MCF 10A (cell line): ENCODE measurements at places on chromosomes 11 and 22.
A peak's percentile ranks its signal among the peaks of the same experiment; 100 is the strongest.

GRCh38 chr11:120601536-120601935 lies 90.0 kb downstream of the GRIK4 start:
- DNase-seq, result peak; percentile 25

GRCh38 chr11:78310500-78310909 lies 107.1 kb downstream of the GAB2 start:
- no peak for DNase-seq

GRCh38 chr11:95584180-95584579 lies 205.4 kb downstream of the FAM76B start:
- DNase-seq, result peak; percentile 8

DNA sequence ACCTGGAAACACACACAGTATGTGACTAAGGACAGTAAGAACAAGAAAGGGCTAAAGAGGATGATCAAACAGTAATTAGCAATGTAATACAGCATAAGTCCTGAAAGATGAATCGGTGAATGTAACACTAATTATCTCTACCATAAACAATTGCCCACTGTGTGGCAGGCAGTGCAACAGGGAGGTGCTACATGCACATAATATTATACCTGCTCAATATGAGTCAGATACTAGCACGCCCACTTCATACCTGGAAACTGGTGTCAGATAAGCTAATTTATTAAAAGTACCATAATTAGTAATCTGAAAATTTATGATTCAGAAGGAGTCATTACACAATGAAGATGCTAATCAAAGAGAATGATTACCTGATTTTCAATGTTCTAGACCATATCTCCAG lies 14.9 kb downstream of the CASP12 start:
- DNase-seq, result no peak

DNA sequence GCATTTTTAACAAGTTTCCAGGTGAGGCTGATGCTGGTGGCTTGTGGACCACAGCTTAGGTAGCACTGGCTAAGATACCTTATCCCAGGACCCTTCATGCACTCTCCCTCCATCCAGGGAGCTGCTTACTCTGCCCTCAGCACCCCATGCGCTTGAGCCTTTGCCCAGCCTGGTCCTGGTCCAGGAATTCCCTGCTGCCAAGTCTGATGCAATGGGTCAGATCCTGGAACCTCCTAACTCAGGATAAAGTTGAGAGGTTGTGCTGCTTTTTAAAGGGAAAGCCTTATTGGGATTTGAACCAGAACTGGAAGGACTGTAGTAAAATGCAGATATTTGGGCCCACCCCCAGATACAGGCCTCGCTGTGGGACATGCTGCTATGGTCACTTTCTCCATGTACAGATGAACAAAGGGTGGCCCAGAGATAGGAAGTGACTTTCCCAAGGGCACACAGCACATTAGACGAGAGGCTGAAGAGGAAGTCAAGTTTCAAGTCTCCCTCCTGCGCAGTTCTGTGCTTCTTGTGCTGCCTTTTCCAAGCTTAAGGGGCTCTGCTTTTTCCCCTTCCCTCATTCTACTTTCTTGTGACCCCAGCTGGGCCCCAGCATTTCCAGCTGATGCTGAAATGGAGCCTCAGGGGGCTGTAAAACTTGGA lies 824 bp upstream of the LGALS12 start:
- peak; percentile 40 for DNase-seq

DNA sequence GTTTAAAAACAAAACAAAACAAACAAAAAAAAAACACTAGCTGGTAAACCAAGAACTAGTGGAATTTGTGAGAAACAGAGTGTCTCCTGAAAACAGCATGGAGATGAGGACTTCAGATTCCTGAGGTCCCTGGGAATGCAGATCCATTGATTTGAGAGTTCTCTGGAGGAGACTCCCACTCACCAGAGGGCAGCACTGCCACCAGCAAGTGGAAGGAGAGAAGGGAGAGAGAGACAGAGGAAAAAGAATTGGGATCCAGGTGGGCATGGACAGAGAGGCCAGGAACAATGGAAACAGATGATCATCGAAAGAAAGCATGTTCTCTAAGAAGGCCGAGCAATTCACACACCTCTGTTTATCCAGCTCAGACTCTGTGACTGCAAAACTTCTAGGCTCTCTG lies 31.8 kb downstream of the ETS1 start:
- peak; percentile 24 for DNase-seq

DNA sequence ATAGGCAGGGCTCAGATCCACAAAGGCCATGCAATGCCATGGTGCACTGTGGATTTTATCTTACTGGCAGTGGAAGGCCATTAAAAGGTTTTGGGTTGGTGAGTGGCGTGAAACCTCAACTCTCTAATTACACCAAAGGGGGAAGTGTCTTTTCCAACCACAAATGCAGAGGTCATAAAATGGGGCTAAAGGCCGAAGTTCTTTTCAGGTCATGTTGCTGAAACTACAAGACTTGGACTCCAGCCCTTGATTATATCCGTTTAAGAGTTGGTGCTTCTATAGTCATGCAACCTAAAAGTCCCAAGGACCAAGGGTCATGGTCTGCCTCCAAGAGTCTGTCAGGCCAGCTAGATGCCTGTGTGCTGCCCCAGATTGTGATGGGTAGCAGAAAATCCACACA lies 434.3 kb downstream of the RAB38 start:
- DNase-seq, result no peak

GRCh38 chr11:61489833-61490721 lies 18.5 kb upstream of the LRRC10B start:
- DNase-seq, result no peak

- no peak for DNase-seq
These were observed 144.9 kb downstream of the BCR start for GRCh38 chr22:23325183-23325582.

DNA sequence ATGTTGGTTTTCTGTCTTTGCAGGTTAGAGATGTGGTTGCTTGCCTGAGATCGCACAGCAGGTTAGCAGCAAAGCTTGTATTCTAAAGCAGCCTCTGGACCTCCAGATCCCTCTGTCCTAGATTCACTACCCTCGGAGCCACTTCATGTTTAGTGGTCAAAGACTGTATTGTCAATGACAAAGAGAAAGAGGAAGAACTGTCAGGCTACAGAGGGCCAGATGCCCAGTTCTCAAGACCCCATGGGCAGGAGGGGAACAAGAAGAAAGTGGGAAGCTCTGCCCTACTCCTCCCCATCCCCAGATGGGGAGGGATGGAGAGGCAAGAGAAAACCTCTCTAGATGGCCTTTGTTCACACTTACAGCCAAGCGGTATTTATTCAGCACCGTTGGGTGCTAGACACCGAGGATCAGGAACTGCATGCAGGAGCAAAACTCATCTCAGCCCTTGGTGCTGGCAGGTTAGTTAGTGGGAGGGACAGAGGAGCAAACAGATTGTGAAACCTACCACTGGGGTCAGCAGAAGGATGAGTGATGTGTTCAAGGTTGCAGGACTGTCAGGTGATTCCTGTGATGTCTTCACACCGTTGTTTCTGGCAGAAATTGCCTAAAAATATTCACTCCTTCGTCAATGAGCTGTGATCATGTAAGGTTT lies 38.3 kb upstream of the PTPRJ start:
- DNase-seq, result peak; percentile 34

DNA sequence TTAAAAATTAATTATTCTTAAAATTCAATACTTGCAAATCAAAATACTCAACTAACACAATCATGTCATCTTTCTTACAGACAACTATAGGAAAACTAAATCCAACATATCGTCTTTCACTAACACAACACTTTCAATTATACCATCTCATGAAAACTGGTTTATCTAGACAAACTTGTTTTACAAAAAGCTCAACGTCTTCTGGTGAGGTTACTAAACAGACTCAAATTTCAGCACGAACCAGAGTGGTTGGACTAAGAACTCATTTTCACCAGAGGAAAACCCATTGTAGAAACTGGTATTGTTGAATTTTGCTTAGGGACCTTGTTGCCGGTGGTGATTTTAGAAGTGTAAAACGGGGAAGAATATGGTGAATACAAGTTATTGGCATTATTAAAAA lies 52.2 kb downstream of the NUP98 start:
- DNase-seq, result no peak

DNA sequence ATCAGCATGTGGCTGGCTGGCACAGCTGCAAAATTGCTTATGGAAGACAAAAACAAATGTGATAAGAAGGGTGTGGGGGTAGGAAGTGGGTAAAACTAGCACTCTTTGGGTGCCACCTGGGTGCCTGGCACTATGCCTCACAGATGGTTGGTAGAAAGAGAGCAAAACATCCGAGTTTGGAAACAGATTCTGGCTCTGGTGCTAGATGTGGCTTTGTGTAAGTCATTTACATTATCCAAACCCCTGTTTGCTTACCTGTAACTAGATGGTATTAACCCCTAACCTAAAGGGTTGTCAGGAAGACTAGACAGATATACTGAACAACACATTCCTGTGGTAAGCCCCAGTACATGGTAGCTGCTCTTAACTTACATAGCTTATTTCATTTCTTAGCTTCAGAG lies 905.6 kb downstream of the DLG2 start:
- DNase-seq, result no peak

GRCh38 chr11:120151536-120151935 lies 13.6 kb upstream of the TRIM29 start:
- no peak for DNase-seq

DNA sequence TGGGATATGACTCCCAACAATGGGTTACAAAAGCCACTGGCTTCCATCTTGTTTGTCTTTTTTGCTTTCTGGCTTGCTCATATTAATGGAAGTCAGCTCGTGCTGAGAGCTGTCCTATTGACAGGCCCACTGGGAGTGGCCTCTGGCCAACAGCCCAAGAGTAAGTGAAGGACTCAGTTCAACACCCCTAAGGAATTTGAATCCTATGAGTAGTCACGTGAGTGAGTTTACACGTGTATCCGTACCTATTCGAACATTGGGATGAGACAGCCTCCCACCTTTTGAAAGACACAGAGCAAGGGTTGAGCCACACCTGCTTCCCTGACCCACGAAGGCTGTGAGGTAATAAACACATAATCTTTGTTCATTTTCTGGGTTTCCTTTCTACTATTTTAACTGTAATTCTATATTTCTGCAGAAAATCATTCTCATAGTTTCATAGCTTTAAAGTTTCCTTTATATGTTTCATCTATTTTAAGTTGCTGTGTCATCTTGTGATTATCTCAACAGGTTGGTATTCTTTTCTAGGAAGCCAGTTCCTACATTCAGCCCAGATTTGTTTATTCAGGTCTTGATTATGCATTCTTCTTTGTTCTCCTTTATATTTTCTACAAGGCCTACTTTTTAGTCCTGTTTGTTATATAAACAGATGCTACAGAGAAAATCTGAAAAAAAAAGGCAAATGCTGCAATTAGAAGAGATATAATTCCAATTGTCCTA lies 802.3 kb downstream of the CNTN5 start:
- no peak for DNase-seq

GRCh38 chr11:104484804-104485554 lies 321.0 kb upstream of the PDGFD start:
- DNase-seq, result no peak

DNA sequence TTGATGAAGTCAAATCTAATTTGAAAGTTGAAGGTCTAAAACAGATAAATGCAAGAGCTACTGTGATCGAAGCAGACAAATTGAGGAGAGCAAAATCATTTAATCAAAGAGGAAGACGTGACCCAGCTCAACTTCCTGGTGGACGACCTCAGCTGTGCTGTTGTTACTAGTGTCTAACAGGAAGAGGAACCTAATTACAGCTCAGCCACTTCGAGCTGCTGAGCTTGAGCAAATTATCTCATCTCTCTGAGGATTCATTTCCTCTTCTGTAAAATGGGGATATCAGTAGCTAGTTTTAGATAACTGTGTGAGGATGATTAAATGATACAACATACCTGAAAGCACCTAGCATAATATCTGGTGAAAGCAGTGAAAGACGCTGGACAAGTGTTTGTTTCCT lies 48.6 kb upstream of the OLFML1 start:
- no peak for DNase-seq

DNA sequence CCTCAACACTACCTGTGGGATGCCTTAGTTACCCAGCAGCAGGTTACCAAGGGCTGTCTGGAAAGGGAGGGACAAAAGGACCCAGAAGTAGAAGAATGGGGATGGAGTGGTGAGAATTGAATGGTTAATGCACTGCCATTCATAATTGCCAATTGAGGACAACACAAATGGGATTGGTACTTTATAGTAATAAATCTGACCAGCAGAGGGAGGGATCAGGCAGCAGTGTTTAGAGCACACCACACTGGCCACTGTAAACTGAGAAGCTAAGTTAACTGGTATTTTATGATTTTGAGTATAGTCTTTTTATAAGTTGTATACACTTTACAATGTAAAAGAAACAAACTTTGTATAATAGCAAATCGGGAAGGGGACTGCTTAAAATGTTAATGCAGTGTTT lies 10.7 kb downstream of the TBRG1 start:
- peak; percentile 13 for DNase-seq

- DNase-seq, result no peak
These were observed 47.5 kb upstream of the RASSF10 start for GRCh38 chr11:12961615-12962014.

DNA sequence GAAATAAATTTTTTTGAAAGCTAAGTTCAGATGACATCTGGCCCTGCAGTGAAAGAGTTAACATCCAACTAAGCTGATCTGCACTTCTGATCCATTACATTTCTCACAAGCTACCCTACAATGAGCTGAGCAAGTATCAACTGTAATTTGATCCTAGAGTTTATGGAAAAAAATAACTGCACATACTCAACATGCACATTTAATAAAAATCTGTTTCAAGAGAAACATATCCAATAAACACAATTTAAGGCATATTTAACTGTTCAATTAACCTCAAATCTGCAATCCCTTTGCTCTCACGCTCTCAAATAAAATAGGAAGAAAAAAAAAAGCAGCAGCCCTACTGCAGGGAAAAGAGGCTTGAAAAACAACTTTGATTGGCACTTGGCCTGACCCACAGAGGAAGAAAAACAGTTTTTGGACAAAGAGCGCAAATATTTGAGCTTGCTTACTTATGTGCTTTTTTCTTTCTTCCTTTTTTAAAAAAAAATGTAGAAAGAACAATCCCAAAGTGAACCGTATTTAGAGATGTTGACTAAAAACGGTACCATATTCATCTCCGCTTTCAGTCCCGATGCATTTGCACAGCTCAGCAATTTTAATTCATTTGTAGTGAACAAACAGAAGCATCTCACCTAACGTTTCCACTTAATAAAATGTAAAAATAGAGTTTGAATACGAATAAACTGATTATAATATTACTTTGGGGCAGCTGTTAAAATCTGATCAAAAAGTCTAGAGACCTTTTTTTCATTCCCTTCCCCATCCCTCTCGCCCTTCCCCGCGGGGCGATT lies 1.6 kb downstream of the SESN3 start:
- peak; percentile 3 for DNase-seq

DNA sequence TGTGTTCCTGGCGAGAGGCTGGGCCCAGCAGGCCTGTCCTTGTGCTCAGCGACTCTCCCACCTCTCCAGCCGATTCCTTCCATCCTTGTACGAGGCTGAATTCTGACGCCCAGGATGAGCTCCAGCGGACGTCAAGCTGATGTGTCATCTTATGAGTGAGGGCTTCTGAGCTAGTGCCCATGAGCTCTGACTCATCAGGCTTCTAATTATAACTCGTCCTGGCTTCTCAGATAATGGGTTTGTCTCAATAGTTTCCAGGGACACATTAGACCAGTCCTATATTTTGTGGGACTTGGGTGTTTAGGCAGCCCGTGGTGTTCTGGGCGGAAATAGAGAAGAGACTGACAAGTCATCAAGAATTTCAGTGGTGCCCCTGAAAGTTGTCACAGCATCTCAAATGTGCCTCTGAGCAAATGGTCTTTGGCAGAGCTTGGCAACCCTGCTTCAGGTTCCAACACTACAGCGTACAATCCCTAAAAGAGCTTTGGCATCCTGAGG lies 108.2 kb upstream of the CD44 start:
- DNase-seq, result peak; percentile 97
